ENCODE measurements at places on chromosomes 4 and X. TPM values are rescaled to one million over a fixed set of nuclear protein-coding genes. Genes with fewer than 3 reads are reported as not detected.

TAF7L gene
- total RNA-seq, result not detected

PSAPL1 gene
- not detected for total RNA-seq

SFRP2 gene
- 23.2 TPM for total RNA-seq

EMD gene
- 33.1 TPM for total RNA-seq

PRKG2 gene
- not detected for total RNA-seq

MND1 gene
- 0.49 TPM for total RNA-seq

ZFP92 gene
- 4.5 TPM for total RNA-seq

PRSS12 gene
- 0.89 TPM for total RNA-seq
